ENCODE measurements at places on chromosomes 7 and 10. TPM values are rescaled to one million over a fixed set of nuclear protein-coding genes. Genes with fewer than 3 reads are reported as not detected.
A peak's percentile ranks its signal among the peaks of the same experiment; 100 is the strongest.

- H3K4me1 ChIP-seq = peaks cover 32% of the 10 kb centered on the region
These were observed 902 bp upstream of the NFE2L3 start for GRCh38 chr7:26151096-26151495.

The MET gene
- 72.6 TPM for total RNA-seq

The TMUB1 gene
- total RNA-seq = 68.1 TPM

- no peak for DNase-seq
- H3K4me3 ChIP-seq = no peak overlapping the region
- no peak overlapping the region for H3K27ac ChIP-seq
- no peaks in the 10 kb centered on the region for H3K36me3 ChIP-seq
- H3K4me1 ChIP-seq = no peaks in the 10 kb centered on the region
These were observed 101.4 kb downstream of the PODXL start for GRCh38 chr7:131455001-131455400.

The MOGAT3 gene
- total RNA-seq = 6.3 TPM

GRCh38 chr10:46232666-46233065 is 54.1 kb upstream of the ANTXRL start:
- H3K4me1 ChIP-seq = peaks cover 10% of the 10 kb centered on the region
- no peaks in the 10 kb centered on the region for H3K36me3 ChIP-seq
- no peak for DNase-seq
- H3K27me3 ChIP-seq = no peaks in the 10 kb centered on the region

DNA sequence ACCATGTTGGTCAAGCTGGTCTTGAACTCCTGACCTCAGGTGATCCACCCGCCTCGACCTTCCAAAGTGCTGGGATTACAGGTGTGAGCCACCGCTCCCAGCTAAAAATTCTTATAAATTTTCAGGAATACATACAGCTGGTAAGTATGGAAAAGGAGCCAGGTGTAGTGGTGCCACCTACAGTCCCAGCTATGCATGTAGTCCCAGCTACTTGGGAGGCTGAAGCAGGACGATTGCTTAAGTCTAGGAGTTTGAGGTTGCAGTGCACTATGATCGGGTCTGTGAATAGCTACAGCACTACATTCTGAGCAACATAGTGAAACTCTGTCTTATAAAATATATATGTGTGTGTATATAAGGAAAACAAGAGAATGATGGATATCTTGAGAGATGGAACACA is 19.0 kb downstream of the LDB1 start:
- H3K27ac ChIP-seq = no peak overlapping the region
- no peaks in the 10 kb centered on the region for H3K36me3 ChIP-seq
- no peak overlapping the region for H3K4me3 ChIP-seq
- H3K27me3 ChIP-seq = no peaks in the 10 kb centered on the region

The TYW1B gene
- 12.8 TPM for total RNA-seq

GRCh38 chr10:28878236-28878970 is 201.1 kb downstream of the BAMBI start:
- H3K27ac ChIP-seq = no peak overlapping the region
- H3K4me1 ChIP-seq = peaks cover 34% of the 10 kb centered on the region
- no peak for DNase-seq
- no peaks in the 10 kb centered on the region for H3K27me3 ChIP-seq
- H3K4me3 ChIP-seq = no peak overlapping the region
- no peaks in the 10 kb centered on the region for H3K36me3 ChIP-seq

The FAM20C gene
- 34.0 TPM for total RNA-seq

- no peaks in the 10 kb centered on the region for H3K36me3 ChIP-seq
- no peak overlapping the region for H3K4me3 ChIP-seq
- no peaks in the 10 kb centered on the region for H3K27me3 ChIP-seq
- no peak for DNase-seq
These were observed 14.5 kb upstream of the RNF216 start for GRCh38 chr7:5795752-5796475.

The CFAP46 gene
- total RNA-seq = 1.0 TPM

DNA sequence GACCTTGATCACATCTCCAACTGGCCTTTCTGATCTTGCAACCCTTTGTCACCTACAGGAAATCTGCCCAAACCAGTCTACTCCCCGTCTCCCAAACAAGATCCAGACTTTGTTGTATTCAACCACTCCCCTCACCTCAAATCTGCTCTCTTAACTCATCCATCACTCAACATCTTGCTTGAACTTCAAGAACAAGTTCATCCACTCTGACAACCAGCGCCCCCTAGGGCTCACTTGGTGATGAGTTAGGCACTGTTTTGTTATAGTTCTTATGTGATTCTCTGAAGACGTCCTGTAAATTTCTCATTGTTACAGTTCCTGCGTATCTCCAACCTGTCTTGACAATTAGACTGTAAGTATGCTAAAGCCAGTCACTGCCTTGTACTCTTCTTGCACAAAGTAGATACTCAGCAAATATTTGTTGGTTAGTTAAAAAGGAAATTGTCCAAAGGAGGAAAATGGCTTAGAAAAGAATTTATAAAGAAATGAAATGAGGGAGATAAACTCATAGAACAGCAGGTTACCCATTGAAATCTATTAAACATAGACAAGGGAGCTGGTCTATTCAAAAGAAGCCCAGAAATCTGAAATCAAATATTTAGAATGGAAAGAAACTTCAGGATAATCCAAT is 5.3 kb downstream of the FRMD4A start:
- H3K4me1 ChIP-seq = no peaks in the 10 kb centered on the region
- DNase-seq = peak; percentile 73
- H3K27me3 ChIP-seq = no peaks in the 10 kb centered on the region
- H3K27ac ChIP-seq = no peak overlapping the region
- H3K36me3 ChIP-seq = no peaks in the 10 kb centered on the region

- H3K4me1 ChIP-seq = no peaks in the 10 kb centered on the region
- no peaks in the 10 kb centered on the region for H3K27me3 ChIP-seq
- DNase-seq = no peak
- no peak overlapping the region for H3K27ac ChIP-seq
- H3K36me3 ChIP-seq = no peaks in the 10 kb centered on the region
These were observed 265.5 kb upstream of the POT1 start for GRCh38 chr7:125195156-125195555.

DNA sequence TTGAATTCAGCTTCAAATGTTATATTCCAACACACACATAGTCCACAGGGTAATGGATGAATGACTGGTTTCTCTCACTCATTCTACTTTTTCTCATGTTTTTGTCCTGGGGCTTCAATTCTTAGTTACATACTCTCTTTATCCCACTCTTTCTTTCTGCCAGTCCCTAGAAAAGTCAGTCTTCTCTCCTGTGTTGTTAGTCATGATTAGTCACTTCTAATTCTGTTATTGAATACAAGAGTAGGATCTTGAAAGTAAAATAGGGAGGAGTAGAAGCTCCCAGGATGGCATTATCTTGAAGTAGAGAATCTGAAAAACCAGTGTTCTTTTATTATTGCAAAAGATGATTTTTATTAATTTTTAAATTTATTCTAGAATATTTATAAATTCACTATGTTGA is 45.5 kb upstream of the CALCR start:
- DNase-seq = no peak
- no peaks in the 10 kb centered on the region for H3K27me3 ChIP-seq
- no peaks in the 10 kb centered on the region for H3K4me1 ChIP-seq

Measured in Caco-2 (cell line).